Activated CD8-positive, alpha-beta memory T cell treated with anti-CD3 and anti-CD28 coated beads for 1 hour (primary cell): ENCODE measurements at places on chromosomes 7 and 10.

- no peak for DNase-seq
Measured at GRCh38 chr10:105291571-105291970, 650.5 kb downstream of the SORCS3 start.

- DNase-seq, result no peak
Measured at GRCh38 chr7:416761-417624, 102.7 kb downstream of the PDGFA start.

- no peak for DNase-seq
Measured at GRCh38 chr7:41570766-41571165, 132.1 kb downstream of the INHBA start.

GRCh38 chr10:18104223-18104872 is 35.9 kb upstream of the CACNB2 start:
- no peak for DNase-seq

GRCh38 chr10:88041243-88042159 is 178.1 kb downstream of the PTEN start:
- DNase-seq, result no peak

DNA sequence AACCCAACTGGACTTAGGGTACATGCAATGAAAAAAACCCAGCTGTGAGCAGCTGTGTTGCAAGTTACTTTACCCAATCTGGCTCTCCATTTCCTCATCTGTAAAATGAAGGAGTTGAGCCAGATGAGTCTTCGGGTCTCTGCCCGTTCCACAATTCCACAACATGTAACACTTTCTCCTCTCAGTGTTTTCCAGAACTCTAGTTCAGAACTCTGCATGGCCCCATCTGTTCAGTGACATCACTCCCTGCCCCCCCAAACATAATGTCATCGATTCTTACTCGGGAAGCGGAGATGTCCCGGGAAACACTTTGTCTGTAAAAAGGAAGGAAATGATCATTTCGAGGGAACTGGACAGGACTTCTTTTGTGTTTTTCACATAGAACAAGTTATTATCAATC is 2.5 kb downstream of the SH3PXD2A start:
- no peak for DNase-seq

DNA sequence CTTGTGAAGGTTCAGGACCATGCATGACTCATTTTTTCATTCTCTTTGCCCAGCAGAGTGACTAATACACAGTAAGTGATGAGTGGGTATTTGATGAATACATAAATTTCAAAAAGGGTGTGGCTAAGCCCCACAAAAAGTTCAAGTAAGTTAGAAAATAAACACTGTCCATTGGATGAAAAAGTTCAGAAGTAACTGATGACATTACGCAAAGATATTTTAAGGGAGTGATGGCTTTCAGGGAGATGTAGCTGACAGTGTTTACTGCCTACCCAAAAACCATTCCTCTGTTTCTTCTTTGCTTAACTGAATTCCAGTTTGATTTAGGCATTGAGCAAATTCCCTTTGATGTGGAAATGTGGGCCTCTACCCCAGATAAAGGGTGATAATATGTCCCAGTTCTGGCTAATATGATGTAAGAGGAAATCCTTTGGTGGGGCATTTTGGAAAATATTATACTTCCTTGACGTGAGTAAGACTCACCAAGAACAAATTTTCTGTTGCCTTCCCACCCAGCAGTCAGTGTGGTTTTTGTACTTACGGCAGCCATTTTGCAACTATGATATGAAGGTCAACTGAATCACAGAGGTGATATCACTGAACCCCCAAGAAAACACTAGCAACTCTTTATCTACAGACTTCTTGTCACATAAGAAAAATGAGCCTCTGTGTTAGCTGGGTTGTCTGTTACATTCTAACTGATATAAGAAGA is 29.0 kb upstream of the EBLN1 start:
- no peak for DNase-seq

- no peak for DNase-seq
Measured at GRCh38 chr10:110017052-110017451, 9.3 kb downstream of the ADD3 start.

DNA sequence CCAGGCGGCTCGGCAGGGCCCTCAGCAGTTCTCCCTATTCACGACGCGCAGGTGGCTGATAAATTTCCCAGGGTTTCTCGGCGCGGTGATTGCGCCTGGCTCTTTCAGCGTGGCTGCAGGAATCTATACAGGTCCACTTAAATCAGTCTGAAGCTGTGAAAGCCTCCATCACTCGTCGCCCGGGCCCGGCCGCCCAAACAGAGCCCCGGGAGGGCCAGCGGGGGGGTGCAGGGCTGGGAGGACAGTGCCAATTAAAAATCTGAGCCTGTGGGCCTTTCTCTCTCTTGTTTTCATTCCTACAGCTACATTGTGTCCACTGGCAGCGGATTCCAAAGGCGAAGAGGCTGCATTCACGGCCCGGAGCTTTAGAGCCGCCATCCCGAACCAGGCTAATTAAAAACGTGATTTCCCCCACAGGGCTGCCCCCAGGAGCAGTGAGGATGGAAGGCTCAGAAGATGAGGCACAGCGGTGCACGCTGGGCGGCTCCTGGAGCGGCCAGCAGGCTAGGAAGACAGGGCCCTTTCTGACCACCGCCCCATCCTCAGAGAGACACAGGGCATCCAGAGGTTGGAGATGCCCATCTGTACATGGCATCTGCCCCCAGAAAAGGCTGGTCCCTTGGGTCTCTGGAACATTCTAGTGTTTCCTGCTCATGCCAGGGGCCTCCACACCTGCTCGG is 100.7 kb downstream of the FAM53B start:
- DNase-seq, result no peak

- DNase-seq, result no peak
Measured at GRCh38 chr10:131745591-131745990, 155.2 kb upstream of the PPP2R2D start.

- no peak for DNase-seq
Measured at GRCh38 chr7:102255916-102256315, 30.8 kb upstream of the SH2B2 start.

DNA sequence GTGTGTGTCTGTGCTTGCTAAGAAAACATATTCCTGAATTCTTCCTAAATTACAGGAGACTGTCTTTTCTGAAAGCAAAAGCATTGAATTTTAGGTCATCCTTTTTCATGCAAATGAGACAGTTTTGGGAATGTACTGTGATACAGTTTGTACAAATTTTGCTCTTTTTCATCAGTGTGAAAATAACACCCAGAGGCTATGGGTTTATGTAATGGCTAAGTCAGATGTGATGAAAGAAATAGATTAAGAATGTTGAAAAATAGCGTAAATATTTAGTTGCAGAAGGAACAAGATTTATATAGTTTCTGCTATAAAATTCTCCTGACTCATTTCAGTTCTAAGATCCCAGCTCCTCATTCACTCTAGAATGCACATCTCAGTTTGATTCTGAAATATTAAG is 24.6 kb downstream of the POM121L12 start:
- DNase-seq, result no peak

- no peak for DNase-seq
Measured at GRCh38 chr10:13608246-13608853, 21.6 kb downstream of the PRPF18 start.

DNA sequence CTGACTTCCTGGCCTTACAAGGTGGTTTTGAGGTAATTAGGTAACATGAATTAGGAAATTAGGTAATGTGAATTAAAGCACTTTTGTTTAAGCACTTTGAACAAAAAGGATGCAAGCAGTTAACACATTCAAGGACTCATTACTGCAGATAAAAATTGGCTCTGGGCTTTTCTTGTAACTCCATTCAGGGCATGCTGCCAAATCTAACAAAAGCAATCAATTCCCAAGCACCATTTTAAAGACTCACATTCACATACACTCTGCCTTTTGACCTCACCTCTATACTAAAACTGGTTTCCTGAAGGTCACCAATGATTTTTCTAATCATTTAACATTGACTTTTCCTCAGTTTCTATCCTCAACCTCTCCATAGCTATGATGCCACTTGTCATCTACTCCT is 251.2 kb upstream of the RHOBTB1 start:
- DNase-seq, result no peak

DNA sequence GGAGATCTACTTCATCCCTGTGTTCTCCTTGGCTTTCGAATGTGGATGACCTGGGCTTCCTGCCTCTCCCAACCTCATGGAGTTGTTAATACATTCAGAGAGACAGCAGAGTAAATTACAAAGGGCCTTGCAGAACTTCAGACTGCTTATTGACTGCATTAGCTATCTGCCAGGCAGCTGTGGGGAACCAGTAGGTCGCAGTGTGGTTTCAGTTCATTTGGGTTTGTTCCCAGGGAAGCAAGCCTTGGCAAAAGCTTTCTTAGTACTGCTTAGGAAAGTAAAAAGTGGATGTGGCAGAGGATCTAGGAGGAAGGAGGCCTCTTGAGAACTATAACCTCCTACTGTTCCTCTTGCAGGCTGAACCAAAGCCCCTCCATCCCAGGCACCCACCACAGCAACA is 9.2 kb downstream of the NPFFR1 start:
- no peak for DNase-seq

GRCh38 chr7:14717816-14718215 is 184.7 kb downstream of the DGKB start:
- DNase-seq, result no peak

GRCh38 chr10:76034353-76035205 is 603.2 kb downstream of the LRMDA start:
- no peak for DNase-seq
